Stimulated activated CD8-positive, alpha-beta memory T cell treated with anti-CD3 and anti-CD28 coated beads, Interleukin-4, amount 100 ng/mL, for 24 hours (primary cell): ENCODE measurements at places on chromosomes 5 and 9.

- DNase-seq = no peak
These were observed 27.1 kb upstream of the CTXN3 start for GRCh38 chr5:127621601-127622325.

DNA sequence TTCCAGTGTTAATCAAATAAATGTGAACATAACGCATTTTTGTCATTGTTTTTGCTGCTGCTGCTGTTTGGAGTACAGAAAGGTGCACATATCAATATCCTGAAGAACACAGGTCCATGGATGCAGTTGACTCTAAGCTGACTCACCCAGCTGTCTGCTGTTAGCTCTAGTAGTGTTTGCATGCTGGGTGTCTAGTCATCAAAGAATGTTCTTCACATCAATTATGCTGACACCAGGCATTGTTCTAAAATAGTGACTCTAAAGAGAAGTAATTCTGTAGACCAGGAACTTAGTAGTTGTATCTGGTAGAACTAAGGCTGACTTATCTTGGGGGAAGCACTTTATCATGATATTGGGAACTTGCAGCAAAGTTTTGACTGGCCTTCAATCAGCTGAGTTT is 55.7 kb upstream of the DPYSL3 start:
- no peak for DNase-seq

- no peak for DNase-seq
These were observed 160.0 kb downstream of the PRR16 start for GRCh38 chr5:120624021-120624563.

DNA sequence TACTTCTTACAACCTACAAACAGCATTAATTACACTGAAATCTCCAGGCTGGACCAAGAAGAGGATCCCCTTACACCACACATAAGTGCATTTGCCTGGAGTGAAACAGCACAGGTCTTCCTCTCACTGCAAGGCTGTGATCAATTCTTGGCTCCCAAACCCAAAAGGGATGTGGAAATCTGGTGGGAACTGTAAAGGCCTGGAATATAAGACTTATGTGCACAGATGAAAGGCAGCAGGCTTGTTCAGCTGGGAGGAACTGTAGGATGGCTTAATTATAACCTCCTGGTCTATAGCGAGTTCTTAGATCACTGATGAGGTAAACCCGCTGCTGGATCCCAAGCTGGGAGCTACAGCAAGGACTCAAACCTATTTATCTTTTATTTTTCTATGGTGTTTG is 182.9 kb upstream of the TNC start:
- DNase-seq = no peak

DNA sequence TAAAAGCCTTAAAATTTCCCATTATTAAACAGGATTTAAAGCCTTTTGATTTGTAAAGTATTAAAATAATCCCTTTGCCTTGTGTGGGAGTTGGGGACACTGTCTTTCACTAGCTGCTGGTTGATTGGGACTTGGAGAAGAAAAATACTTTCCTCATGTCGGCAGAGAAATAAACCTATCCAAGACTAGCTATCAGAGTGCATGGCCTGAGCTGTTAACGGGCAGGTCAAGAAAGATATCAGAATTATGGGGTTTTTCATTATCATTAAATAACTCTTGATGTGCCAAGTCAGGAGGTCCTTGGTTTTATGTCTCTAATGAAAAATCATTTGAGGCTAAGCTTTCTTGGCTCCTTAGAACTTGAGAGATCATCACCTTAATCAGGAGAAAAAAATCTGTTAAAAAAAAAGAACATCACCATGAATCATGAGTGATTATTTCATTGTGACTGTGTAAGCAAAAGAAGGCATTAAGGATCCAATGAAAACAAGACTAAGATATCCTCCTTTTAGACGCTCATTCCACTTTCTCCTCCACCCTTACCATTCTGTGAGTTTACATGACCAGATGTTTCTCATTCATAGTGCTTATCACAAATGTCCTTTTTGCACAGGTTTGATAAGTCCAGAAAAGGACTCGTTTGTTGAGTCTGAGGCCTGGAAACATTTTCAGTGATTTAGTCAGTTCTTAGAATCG is 140.4 kb upstream of the EGFLAM start:
- no peak for DNase-seq
